ENCODE measurements at places on chromosomes 5 and 9.

DNA sequence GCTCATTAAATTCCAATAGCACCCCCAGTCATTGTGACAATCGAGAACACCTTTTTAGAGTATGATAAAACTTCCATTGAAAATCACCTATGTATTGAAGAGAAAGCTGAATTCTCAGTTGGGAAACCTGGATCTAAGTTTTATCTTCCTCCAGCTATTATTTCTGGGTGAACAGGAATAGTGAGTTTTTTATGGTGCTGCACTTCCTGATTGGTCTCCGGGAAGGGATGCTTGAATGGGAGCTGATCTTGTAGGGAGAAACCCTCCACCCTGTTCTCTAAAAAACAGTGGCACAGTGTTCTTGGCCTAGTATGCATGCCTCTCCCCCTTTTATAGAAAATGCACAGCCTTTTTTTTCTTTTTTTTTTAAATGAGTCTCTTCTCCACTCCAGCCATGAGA, 112.2 kb downstream of the ACTBL2 start:
- DNase-seq = no peak

- DNase-seq = no peak
These were observed 9.9 kb downstream of the ZNF189 start for GRCh38 chr9:101408374-101409078.

GRCh38 chr9:8850914-8851313, 1051.3 kb upstream of the DMAC1 start:
- no peak for DNase-seq

- peak; percentile 48 for DNase-seq
These were observed 102.2 kb upstream of the DAB2 start for GRCh38 chr5:39526914-39527477.

- no peak for DNase-seq
These were observed 20.2 kb upstream of the CEP78 start for GRCh38 chr9:78215706-78216105.

- DNase-seq = no peak
These were observed 173.9 kb downstream of the C9orf50 start for GRCh38 chr9:129446828-129447550.

DNA sequence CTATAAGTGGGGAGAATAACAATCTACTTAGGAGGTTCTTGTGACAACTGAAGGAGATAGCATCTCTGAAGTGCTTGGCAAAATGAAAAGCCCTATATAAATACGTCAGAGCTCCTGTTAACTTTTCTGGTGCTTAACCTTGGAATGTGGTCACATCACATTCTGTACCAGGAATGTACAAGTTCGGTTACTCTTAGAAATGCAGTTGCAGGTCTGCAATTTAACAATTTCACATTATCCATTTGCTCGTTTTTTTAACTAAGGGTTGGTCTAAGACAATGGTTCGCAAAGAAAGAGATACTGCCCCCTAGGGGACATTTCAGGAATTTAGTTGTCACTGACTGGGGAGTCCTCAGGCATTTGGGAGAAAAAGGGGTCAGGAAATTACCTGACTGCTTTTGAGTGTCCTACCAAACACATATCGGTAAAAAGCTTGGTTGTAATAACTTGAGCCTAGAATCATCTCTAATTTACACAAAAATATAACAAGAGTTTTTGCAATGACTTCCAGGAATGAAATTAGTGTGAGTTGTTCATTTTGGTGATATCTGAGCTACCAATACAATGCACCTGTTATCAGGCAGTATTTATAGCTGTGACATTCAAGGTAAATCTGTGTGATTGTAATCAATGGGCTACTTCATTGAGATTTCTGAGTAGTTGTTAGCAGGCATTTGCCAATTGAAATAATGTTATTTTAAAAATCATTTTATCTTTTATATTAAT, 5.4 kb upstream of the HBEGF start:
- peak; percentile 79 for DNase-seq

GRCh38 chr5:171575386-171575785, 155.9 kb downstream of the FGF18 start:
- no peak for DNase-seq

DNA sequence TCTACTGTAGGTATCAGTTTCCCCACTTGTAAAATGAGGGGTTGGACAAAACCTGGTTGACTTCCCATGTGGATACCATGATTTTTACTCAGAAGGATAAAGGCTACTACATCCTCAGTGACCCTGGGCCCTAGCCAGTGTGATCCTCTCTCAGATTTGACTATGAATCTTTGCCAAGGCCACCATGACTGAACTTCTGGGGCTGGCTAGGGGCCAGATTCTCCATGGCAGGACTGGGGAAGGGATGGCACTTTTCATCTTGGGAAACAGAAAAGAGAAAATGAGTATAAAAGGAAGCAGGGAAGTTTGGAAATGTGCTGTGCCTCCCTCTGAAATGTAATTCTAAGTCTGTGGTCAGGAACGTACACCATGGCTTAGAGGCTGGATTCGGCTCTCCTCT, 1.4 kb upstream of the FSTL4 start:
- DNase-seq = no peak

DNA sequence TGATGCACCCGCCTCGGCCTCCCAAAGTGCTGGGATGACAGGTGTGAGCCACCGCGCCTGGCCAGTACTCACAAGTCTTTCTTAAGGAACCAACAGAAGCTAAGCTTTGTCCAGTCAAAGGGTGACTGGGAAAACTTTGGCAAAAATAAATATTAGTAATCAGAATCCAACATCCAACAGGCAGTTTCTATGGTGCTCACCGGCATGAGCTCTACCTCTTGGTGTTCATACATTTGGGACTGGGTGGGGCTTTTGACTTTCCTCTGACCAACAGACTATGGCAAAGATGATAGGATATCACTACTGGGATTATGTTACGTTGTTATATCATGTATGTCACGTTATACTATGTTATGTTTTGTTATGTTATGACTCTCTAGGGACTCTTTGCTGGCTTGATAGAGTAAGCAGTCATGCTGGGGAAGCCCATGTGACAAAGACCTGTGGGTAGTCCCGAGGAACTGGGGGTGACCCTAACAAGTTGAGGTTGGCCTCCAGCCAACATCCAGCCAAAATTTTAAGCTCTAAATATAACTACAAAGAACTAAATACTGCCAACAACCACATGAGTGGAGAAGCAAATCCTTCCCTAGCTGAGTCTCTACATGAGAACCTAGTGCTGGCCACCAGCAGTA, 6.0 kb downstream of the RASGEF1C start:
- DNase-seq = no peak

DNA sequence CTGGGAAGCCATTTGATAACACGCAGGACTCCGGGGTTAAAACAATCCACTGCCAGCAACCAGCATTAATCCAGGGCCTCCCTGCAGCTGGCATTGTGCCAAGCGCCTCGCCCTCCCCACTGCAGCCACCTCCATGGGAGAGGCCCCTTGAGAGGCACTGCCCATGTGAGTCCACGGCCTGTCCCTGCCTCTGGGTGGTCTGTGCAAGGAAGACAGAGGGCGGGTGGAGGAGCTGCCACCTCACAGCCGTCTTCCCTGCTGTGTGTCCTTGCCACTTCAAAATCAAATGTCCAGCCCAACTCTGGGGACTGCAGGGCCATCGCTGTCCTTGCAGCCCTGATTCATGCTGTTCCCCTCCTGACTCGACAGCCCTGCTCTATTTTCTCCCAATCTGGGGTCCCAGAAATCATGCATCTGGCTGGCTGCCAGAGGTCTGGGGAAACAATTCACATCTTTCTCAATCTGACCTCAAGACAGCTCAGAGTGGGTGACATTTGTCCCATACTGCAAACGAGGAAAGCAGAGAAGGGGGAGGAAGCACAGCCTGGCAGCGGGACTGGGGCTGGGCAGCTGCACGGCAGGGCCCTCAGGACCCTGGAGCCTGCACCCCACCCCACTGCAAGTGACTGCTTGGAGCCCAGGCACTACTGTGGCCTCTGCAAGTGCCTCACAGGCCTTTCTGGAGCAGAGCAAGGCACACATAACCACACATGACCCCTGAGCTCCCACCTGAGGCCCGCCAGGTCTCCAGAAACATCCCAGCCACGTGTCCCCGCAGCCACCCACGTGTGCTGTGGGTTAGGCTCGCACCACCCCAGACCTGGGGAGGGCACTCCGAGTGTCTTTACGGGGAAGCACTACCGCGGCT, 15.7 kb downstream of the BRD3OS start:
- no peak for DNase-seq

DNA sequence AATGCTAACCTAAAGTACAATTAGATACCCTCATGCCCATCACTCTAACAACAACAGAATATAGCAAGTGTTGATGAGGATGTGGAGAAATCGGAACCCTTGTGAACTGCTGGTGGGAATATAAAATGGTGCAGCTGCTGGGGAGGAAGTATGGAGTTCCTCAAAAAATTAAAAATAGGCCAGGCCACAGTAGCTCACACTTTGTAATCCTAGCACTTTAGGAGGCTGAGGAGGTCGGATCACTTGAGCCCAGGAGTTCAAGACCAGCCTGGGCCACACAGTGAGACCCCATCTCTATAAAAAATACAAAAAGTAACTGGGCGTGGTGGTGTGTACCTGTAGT, 18.0 kb upstream of the MRNIP start:
- no peak for DNase-seq

All from A172 (cell line).